Stimulated activated CD8-positive, alpha-beta memory T cell treated with anti-CD3 and anti-CD28 coated beads, Interleukin-2, amount 100 ng/mL, for 1 hour (primary cell): ENCODE measurements at places on chromosomes 5 and 9.

DNA sequence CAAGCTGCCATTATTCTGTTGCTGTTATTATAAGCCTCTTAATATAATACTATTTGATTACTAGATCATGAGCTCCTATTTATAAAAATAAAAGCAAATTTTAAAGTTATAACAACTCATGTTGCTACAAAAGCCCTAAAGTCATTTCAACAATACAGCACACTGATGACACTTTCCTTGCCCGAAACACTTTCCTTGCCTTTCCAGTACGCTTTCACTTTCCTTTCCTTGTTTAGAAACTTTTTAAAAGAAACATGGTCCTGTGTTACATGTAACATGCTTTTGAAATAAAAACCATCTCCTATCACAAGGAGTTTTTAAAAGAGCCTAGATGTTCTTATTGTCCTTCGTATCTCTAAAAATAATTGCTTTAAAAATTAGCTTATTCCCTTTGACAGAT lies 688.4 kb downstream of the PTPRD start:
- no peak for DNase-seq

- DNase-seq, result no peak
Observed at GRCh38 chr5:35954175-35954574, 15.8 kb upstream of the CAPSL start.

DNA sequence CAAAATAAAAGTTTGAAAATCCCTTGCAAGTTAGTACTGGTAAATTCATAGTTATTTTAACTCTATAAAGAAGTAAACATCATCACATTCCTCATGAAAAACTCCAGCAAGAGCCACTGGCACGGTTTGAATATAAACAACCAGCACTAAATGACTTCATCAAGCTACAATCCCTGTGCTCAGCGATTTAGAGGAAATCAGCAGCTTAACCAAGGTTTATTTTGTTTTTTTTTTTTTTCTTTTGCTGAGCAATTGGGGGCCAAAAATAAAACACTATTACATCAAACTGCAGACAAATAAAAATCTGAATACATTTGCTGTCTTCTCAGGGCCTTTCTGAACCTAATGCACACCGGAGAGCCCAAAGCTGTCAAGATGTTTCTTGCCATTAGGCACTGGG lies 106.2 kb upstream of the SLC24A2 start:
- DNase-seq, result no peak

- no peak for DNase-seq
Observed at GRCh38 chr5:33774341-33774740, 117.4 kb downstream of the ADAMTS12 start.

- DNase-seq, result no peak
Observed at GRCh38 chr5:33720176-33720575, 171.6 kb downstream of the ADAMTS12 start.

DNA sequence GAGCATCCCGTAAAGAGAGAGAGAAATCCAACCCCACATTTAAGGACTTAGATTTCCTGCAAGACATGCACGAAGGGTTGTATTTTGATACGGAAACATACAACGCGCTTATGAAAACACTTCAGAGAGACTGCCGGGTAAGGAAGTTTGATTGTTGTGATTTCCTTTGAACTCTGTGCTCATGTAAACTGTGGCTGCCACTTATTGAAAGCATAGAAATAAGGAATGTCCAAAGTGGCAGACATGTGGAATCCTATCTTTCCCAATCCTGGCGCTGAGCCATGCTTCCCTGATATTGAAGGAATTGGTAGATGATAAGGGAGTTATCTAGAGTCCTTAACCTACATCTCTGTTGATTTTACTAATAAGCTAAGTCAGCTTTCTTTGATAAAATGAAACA lies 119.4 kb downstream of the PRKACG start:
- no peak for DNase-seq

GRCh38 chr9:131173995-131174394 lies 48.6 kb downstream of the NUP214 start:
- no peak for DNase-seq
